Stimulated activated CD8-positive, alpha-beta memory T cell treated with anti-CD3 and anti-CD28 coated beads, Interleukin-4, amount 100 ng/mL, for 1 hour (primary cell): ENCODE measurements at places on chromosomes 3 and 15.

DNA sequence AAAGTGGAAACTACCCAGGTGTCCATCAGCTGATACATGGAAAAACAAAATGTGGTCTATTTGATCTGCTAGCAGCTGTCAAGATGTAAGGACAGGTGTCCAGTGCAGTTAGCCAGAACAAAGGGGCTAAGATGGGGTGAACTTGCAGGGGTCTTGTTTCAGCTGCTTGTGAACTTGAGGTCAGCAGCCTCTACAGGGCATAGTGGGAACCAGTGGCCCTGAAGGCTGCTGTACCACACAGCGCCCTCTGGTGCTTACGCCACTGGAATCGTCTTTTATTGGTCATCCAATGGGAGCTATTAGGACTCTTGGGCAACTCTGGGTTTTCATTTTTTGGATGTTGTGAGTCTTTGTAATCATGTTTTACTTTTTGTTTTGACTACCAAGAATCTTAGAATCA is 62.2 kb upstream of the CTSH start:
- DNase-seq: no peak

- no peak for DNase-seq
Observed at GRCh38 chr3:114022145-114022802, 34.1 kb downstream of the CCDC191 start.

DNA sequence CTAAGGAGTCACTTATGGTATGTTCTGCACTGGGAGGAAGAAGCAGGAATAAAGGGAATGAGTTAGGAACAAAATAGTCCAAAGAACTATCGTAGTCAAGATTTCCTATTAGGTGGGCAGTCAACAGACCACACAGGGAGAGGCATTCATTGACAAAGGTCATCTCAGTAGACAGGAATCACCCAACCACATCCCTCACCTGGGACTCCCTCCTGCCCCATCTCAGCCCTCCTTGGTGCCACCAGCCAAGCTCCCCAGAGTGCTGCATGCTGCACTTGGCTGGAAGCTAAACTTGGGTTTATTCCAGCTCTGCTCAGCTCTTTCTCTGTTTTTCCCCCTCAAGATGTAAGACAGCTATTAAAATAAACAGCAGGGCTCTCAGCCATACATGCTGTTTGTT is 72.3 kb upstream of the CTNNB1 start:
- DNase-seq: no peak

- no peak for DNase-seq
Observed at GRCh38 chr3:171314341-171314740, 145.9 kb downstream of the TNIK start.

DNA sequence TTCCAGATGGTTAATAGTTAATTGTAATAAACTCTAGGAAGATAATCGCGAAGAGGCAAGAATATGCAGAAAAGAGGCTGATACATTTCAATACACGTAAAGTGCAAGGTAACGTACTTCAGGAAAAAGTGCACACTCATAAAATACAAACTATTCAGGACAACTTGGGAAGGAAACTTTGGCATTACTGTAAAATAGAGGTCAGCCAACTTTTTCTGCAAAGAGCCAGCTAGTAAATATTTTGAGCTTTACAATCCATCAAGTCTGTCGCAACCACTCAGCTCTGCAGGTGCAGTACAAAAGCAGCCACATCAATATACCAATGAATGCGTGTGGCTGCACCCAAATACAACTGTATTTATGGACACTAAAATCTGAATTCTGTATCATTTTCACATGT is 51.6 kb upstream of the THUMPD3 start:
- no peak for DNase-seq

- DNase-seq: no peak
Observed at GRCh38 chr15:101051291-101052030, 132.3 kb downstream of the LRRK1 start.

GRCh38 chr3:18153571-18154173 is 271.5 kb downstream of the SATB1 start:
- DNase-seq: no peak

DNA sequence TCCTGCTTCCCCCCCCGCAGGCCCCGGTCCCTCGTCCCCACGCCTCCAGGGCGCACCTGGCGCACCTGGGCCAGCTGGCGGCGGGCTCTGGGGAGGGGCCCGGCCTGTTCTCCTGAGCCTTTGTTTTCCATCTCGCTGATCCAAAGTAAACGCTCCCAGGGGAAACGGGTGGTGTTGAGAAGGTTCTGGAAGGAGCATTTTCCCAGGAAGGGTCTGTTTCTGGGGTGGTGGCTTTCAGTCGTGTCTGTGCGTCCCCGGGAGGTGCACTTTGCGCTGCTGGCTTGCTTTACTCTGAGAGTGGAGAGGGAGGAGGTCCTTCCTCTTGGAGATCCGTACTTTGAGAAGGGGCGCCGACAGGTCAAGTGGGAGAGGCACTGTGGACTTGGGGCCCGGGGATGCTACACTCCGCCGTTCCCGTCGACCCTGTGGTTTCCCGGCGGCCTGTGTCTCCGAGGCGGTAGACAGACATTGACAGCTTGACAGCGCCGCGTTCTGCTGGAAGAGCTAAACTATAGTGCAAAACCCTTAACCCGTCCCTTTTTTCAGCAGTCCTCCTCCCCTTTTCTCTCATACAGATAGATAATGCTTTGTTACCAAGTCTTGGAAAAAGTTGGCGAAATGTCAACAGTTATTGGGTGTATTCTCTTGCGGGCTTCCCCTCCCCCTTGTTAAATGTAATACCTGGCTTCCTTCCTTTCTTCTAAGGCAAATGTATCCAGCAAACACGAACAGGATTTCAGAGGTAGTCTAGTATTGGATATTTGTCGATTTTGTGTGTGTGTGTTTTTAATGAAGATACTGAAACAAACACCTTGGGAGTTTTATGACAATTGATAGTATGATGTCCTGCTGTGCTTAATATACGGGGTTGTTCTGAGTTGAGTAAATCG is 6.5 kb downstream of the TPM1 start:
- DNase-seq: peak; percentile 19

GRCh38 chr3:122396511-122396910 is 12.5 kb downstream of the FAM162A start:
- DNase-seq: no peak

- no peak for DNase-seq
Observed at GRCh38 chr3:197882586-197882985, 67.4 kb upstream of the RPL35A start.

GRCh38 chr15:28947221-28947674 is 61.5 kb downstream of the APBA2 start:
- no peak for DNase-seq

DNA sequence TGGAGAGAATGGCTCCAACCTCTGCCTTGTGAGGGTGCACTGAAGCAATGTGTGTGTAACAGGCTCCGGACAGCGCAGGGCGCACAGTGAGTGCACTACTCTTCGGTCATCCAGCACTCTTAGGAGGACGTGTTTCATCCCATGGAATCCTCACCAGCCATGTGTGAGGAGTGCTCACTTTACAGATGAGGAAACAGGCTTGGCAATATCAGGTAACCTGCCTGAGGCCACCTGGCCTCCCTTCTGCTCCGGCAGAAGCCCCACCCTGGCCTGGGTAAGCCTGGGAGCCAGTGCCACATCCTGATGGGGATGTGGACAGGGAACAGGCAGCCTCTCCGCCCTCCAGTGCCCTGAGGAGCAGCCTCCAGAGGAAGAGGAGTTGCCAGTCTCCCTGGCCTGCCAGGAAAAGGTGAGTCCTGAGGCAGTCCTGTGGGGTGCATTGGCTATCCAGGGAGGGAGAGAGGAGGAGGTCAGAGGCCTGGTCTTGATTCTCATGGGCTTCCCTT is 39.4 kb upstream of the LIMD1 start:
- DNase-seq: no peak

- DNase-seq: no peak
Observed at GRCh38 chr3:124916837-124917409, 17.6 kb downstream of the MUC13 start.

GRCh38 chr3:29466442-29466841 is 185.6 kb downstream of the RBMS3 start:
- no peak for DNase-seq

GRCh38 chr3:62149539-62149938 is 223.8 kb downstream of the FEZF2 start:
- DNase-seq: no peak

DNA sequence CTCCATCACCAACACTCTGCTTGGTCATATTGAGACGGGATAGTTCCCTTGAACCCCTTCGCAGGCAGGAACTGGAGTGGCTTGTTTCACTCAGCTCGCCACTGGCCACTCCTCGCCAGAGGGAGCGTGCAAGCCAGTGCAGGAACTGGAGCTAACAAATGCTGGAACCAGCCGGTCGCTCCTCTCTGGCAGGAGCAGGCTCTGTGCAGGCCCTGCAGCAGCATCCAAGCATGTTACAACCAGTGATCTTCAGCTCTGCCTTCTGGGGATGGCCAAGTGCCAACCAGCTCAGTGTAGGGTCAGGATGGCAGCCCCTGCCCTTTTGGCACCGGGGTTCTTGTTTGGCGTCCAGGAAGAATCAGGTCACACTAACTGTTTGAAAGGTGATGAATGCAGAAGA is 329.0 kb upstream of the AZI2 start:
- DNase-seq: no peak

DNA sequence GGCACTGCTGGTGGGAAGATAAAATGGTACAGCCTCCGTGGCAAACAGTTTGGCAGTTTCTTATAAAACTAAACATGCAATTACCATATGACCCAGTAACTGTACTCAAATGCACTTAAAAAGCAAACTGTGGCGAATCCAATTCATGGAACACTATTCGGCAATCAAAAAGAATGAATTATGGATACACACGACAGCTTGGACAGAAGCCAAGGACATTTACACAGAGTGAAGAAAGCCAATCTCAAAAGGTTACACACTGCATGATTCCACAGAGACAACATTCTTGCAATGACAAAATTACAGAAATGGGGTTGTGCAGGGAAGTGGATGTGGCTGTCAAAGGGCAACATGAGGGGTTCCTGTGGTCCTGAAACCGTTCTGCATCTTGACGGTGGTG is 122.1 kb upstream of the IQSEC1 start:
- DNase-seq: no peak

GRCh38 chr3:193757457-193757856 is 164.4 kb downstream of the OPA1 start:
- no peak for DNase-seq

DNA sequence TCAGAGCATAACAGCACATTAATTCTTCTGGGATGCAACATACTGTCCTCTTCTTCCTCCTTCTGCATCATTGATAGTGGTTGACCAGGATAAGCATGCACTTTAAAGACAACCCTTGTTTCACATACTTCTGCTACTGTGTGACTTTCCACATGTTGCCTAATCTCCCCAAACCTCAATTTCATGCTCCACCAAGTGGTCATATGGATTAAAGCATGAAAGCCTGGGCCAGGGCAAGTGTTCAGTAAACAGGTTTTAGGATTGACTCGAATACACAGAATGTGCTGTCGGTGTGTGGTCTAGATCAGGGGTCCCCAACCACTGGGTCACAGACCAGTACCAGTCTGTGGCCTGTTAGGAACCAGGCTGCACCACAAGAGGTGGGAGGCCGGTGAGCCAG is 22.5 kb upstream of the BFSP2 start:
- no peak for DNase-seq

- no peak for DNase-seq
Observed at GRCh38 chr3:149251186-149251585, 29.6 kb upstream of the CP start.

GRCh38 chr3:14329116-14329830 is 73.1 kb upstream of the SLC6A6 start:
- DNase-seq: no peak

DNA sequence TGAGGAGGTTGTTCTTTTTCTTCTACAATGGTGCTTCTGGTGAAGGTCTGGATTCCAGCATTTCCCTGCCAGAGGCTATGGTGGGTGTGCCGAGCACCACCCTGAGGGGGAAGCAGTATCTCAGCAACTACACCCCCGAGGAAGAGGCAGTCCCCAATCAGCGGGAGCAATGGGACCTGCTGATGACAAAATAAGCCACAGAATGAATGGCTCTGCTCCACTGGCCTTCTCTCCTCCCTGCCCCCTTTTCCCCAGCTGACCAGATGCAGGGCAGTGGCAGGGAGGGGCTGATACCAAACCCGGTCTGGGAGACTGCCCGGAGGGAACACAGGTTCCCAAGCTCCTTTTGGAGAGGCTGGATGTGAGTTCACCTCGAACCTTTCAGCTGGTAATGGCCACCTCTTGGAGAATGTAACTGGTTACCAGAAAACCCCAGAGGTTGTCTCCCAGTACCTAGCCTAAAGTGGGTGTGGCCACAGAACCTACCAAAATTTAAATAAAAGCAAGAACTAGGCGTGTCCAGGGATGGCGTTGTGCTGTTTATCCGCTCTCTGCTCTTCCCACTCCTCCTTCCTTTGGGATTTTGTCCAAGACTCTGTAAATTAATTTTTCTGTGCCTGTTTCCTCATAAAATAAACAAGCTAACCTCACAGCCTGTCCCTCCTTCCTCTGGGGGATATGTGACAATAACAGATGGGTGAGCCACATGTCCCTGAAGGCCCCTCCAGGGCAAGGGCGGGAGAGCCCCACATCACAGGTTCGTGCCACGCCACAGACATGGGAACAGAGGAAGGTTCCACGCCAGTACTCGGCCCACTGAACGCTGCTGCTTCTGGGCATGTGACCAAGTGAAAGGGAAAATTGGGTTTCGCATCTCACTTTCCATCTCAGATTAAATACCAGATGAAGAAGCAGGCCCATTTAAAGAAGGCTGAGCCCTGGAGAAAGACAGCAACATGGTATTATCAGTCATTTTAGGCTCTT is 35.1 kb upstream of the SPTBN5 start:
- DNase-seq: no peak

DNA sequence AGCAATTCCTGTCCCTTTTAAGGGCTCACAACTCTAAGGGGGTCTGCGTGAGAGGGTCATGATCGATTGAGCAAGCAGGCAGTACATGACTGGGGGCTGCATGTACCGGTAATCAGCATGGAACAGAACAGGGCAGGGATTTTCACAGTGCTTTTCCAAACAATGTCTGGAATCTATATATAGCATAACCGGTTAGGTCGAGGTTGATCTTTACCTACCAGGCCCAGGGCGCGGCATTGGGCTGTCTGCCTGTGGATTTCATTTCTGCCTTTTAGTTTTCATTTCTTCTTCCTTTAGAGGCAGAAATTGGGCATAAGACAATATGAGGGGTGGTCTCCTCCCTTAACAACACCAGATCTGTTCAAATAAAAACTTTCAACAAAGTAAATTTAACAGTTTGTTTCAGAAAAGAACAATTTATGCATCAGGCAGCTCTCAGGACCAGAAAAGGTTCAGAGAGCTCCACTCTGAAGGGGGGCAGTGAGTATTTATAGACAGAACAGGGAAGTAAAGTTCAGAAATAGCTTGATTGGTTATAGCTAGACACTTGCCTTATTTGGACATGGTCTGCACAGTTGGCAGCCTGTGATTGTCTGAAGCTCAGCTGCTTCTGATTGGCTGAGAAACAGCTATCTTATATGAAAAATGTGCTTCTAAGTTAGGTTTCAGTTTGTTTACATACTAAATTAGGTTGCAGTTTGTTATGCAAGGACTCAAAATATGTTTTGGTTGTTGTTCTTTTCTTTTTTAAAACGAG is 17.2 kb upstream of the B4GALT4 start:
- DNase-seq: no peak

- no peak for DNase-seq
Observed at GRCh38 chr15:49196856-49197255, 26.8 kb downstream of the GALK2 start.
